CD4-positive, alpha-beta T cell treated with Interleukin-1 beta for 1 hour (primary cell): ENCODE measurements at places on chromosomes 1 and 21.

GRCh38 chr1:151058692-151059091 lies 730 bp downstream of the CDC42SE1 start:
- peak; percentile 37 for DNase-seq

GRCh38 chr1:26744075-26744959 lies 43.4 kb upstream of the PIGV start:
- DNase-seq, result peak; percentile 89

GRCh38 chr1:221809091-221810029 lies 67.5 kb upstream of the DUSP10 start:
- no peak for DNase-seq

- no peak for DNase-seq
Observed at GRCh38 chr1:4871373-4871772, 217.0 kb downstream of the AJAP1 start.

DNA sequence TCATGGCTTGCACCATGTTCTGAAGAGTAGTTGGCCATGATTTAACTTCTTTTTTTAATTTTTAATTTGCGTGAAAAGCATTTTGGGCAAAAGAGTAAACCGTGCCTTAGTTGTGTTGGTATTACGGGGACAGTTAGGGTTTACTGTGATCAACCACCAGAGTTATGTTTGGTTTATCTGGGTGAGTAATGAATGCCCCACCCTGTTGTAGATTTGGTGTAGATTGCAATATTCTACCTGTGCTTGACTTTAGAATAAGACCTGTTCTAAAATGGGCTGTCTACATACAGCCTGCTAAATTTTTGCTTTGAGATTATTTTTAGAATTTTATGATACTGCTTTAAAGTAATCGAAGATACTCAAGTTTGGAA lies 1.4 kb downstream of the USP25 start:
- no peak for DNase-seq

GRCh38 chr1:86823821-86824500 lies 90.0 kb downstream of the SELENOF start:
- DNase-seq, result no peak

DNA sequence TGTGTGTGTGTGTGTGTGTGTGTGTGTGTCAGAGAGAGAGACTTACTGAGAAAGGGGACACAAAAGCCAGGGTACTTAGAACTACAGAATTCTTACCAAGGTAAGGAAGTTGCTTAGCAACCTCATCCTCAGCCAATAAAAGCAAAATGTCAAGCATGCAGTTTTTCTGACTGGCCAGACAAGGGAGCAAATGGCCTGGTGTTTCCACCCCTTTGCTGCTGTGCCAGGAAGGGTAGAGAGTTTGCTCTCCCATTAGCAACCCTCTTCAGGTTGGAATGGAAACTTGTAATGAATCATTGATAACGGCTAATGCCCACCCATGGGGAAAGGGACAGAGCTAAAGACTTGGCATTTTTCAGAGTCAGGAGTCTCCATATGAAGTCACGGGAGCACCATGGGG lies 10.6 kb downstream of the RXRG start:
- DNase-seq, result no peak

GRCh38 chr1:81179242-81179641 lies 621.5 kb upstream of the ADGRL2 start:
- DNase-seq, result no peak

DNA sequence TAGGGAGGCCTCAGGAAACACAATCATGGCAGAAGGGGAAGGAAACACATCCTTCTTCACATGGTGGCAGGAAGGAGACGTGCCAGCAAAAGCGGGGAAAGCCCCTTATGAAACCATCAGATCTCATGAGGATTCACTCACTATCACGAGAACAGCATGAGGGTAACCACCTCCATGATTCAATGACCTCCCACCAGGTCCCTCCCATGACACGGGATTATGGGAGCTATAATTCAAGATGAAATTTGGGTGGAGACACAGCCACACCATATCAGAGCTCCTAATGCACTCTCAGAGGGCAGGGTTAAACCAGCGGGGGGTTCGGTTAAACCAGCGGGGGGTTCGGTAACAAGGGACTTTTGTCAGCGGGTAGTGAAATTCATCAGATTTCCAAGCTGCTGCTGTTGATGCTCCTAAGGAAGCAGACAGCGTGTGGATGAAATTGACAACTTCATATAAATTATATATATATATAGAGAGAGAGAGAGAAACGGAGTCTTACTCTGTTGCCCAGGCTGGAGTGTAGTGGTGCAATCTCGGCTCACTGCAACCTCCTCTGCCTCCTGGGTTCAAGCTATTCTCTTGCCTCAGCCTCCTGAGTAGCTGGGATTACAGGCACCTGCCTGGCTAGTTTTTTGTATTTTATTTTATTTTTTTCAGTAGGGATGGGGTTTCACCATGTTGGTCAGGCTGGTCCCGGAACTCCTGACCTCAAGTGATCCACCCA lies 4.2 kb downstream of the CSTB start:
- peak; percentile 9 for DNase-seq

DNA sequence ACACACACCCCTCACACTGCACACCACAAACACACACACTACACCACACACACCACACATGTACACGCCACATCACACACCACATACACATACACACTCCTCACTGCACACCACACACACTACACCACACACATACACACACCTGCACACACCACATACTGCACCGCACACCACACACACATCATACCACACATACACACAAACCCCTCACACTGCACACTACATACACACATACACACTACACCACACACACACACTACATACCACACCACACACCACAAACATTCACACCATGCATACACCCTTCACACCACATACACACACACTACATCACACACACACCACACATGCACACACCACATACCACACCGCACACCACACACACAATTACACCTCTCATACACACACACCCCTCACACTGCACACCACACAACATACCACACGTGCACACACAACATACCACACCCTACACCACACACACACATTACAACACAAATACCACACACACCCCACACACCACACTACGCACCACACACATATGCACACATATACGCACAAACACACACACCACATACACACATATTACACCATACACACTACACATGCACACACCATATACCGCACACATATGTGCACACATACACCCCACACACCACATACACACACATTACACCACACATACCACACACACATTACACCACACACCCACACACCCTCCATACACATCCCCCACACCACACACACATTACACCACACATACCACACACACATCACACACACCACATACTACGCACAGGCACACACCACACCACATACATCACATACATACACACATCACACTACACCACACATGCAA lies 29.6 kb downstream of the RAB7B start:
- DNase-seq, result no peak

- DNase-seq, result no peak
Observed at GRCh38 chr1:94846308-94846707, 26.2 kb downstream of the SLC44A3 start.

GRCh38 chr1:53731779-53732305 lies 7.1 kb downstream of the GLIS1 start:
- no peak for DNase-seq

GRCh38 chr1:205045146-205045545 lies 2.1 kb downstream of the CNTN2 start:
- no peak for DNase-seq

- no peak for DNase-seq
Observed at GRCh38 chr1:116169898-116170297, 58.7 kb downstream of the MAB21L3 start.

GRCh38 chr1:96967311-96967710 lies 245.7 kb downstream of the PTBP2 start:
- DNase-seq, result no peak
